ENCODE measurements at places on chromosomes 2 and 18.

- no peak for DNase-seq
Measured at GRCh38 chr2:219656526-219656925, 29.1 kb downstream of the SLC4A3 start.

DNA sequence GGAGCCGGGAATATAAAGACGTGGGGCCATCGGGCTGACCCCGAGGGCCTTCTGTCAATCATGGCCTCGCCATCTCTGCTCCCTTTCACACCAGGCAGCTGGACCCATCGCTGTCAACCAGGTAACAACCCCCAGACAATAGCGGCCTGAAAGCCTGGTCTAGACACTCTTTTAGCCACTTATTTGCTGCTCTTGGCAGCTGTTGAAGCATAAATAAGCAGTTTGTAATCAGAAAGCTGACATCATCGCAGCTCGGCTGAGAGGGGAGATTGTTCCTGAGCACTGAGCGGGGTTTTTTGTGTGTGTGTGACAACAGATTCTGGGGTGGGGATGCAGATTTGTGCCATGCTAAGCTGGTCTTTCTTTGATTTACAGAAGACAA is 423.6 kb upstream of the POU3F3 start:
- no peak for DNase-seq

DNA sequence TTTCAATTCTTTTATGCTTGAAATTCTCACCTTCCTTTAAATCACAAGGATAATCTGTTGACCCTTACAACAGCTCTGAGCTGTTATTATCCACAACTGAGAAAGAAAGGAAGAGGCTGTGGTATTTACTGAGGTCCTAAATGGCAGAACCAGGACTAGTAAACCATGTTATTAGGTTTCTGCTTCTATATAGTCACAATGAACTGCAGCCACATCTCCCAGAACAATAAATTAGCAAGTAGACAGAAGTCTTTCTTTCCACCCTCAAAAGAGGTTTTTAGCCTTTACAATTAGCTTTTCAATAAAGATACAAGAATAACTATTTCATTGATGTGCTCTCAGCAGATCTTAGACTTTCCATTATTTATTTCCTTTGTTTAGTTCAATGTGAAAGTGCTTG is 374.2 kb downstream of the NRXN1 start:
- no peak for DNase-seq

- no peak for DNase-seq
Measured at GRCh38 chr2:8171608-8172007, 510.2 kb upstream of the ID2 start.

- no peak for DNase-seq
Measured at GRCh38 chr2:146209842-146210275, 1635.0 kb upstream of the ACVR2A start.

- DNase-seq: no peak
Measured at GRCh38 chr2:209441541-209441940, 17.7 kb downstream of the MAP2 start.

DNA sequence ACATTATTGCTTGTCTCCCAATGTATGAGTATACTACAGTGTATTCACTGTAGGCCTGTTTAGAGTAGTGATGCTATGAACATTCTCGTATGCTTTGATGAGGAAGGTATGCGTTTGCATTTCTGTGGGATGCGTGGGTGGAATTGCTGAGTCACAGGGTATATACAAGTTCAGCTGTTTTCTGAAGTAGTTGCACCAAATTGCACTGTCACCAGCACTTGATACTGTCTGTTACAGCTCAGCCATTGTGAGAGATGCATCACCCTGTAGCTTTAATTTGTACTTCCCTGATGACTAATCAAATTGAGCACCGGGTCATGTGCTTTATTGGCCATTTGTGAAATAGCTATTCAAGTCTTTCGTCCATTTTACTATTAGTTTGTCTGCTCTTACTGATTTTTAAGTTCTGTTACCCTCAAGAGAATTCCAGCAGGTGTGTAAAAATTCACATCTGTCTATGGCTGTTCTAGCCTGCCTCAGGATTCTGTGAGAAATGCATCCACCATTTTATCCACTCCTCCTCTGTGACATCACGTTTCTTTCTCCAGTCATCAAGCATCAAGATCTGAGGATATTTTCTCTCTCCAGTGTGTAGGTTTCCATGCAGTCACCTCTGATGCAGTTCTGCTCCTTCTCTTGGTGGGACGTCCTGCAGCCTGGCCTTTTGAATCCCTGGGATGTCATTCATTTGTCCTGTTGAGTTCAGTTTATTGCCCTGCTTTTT is 72.5 kb downstream of the DGKD start:
- peak; percentile 60 for DNase-seq

GRCh38 chr2:232927793-232928550 is 57.9 kb downstream of the SNORC start:
- peak; percentile 11 for DNase-seq

DNA sequence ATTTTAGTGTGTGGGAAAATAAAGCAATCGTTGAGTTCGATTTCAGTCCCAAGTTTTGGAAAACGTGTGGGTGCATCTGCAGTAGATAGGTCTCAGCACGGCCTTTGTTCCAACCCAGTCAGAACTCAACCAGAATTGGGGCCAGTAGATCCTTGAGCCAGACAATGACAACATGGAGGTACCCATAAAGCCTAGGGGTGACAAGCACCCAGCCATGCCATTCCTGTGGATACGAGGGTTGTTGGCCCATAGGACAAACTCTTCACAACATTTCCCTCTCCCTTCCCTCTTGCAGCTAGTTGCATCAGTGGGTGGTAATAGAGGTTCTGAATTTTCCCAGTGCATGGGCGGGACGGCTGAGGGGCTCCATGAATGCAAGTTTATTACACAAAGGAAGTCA is 60.1 kb downstream of the ST3GAL5 start:
- DNase-seq: no peak

- DNase-seq: no peak
Measured at GRCh38 chr18:12278741-12279682, 24.9 kb downstream of the CIDEA start.

DNA sequence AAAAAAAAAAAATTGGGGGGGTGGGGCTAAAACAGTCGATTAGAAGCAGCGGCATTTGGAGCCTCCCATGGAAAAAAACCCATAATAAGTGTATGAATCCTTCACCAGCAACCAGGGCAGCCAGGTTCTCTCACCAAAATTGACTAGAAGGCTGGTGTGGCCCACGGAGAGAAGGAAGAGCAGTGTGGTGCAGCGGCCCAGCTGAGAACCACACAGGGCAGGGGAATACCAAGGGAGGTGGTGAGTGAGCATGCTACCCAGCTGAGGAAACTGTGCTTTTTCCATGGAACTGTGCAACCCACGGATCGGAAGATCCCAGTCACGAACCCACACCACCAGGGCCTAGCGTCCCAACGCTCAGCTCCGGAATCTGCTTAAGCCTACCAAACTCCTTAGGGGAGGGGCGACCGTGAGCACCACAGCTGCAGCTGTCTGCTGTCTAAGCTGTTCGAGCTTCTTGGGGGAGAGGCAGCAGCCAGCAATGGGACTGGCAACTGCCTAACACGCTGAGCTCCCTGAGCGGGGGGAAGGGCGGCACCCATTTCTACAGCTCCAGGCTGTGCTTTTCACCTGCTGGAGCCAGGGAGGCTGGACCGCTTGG is 1037.2 kb upstream of the ACVR2A start:
- no peak for DNase-seq

GRCh38 chr2:233124421-233125080 is 64.4 kb downstream of the INPP5D start:
- DNase-seq: no peak

GRCh38 chr2:111702119-111702803 is 181.7 kb downstream of the ANAPC1 start:
- DNase-seq: peak; percentile 48

DNA sequence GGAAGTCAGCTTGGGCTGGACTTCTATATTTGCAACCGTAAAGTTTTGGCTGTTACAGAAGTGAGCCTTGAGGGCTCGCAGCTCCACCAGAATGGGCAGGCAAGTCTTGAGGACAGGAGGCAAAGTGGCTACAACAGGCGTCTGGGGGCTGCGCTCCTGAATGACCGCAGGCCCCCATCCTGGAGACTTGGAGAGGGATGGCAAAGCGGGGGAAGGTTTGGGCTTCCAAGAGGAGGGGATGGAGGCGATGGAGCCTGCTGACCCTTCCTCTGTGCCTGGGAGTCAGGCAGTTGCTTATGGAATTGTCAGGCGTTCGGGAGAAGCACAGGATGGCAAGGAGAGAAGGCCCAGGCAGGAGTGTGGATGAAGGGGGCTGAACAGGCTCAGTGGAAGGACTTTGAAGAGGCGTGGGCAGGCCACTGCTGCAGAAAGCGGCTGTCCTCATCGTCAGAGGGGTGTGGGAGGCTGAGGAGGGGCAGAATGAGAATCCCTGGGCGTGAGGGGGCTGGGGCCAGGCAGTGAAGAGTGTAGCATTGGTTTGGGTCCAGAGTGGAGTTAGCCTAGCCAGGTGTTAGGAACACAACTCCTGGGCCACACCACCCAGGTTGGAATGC is 72.3 kb downstream of the INHBB start:
- no peak for DNase-seq

DNA sequence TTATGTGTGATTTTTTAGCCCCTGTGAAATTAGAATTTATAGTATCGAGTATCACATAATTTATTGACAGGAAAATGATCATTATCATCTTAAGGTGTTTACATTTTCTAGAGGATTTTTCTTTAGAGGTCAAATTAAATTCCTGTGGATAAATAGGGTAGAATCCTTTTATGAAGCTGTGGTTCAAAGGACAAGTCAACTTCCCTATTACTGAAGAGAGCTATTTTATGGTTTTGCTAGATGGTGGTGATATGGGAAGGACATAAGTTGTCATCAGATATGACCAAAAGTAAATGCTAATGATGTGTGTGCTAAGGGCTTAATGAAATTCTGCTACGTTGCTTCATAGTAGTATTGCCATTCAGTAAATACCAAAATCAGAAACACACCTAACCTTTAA is 80.1 kb downstream of the EML4 start:
- DNase-seq: no peak

DNA sequence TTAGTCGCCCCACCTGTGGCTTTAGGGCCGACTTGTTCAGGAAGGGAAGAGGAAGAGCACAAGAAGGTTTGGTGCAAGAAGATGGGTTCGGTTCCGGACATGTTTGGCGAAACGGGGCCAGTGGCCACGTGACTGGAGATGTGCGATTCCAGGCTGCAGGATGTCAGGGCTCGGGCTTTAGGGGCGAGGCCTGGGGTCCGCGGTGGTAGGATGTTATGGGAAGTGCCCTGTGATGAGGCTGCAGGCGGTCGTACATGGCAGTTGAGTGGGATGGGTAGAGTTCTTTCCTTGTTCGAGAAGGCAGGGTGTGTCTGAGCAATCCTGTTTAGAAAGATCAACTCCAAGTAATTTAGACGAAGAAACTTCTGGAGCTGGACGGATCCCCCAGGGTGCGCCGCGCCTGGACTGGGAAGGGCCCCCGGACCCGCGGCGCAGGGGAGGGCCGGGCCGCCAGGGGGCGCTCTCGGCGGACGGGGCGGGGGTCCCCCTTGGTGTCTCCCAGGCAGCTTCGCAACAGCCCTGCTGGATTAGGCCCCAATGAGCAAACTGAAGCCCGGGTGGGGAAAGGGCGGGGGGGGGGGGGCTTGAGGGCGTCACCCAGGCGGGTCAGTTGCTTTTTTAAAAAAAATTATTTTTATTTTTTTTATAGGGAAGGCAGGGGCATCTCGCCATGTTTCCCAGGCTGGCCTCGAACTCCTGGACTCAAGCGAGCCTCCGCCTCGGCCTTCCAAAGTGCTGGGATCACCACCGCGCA is 17.2 kb upstream of the SDC1 start:
- DNase-seq: no peak
